ENCODE measurements at places on chromosomes 11 and 22.

- DNase-seq: no peak
Measured at GRCh38 chr11:6200975-6201374, 2.0 kb downstream of the OR52W1 start.

DNA sequence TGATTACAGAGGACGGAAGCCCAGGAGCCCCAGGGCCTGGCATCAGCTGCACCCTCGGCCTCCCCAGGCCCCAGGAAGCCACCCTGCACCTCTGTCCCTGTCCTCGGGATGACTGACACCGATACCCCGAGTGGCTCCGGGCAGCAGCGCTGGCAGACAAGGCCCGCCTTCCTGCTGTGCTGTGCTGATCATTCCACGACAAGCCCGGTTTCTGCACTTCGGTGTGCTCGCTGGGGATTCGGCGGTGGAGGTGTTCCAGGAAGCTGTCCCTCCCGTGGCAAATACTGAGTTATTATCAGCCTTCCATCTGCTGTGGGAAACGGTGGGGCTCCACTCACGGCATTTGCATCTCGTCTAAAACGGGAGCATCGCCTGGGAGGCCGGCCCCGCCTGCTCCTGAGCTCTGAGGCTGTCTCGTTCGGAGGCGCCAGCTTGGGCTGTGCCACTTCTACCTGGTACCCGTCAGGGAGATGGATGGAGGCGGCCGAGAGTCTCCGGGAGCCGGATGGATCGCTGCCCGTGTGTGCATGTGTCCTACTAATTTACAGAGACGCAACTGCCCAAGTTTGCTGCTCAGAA is 506.1 kb downstream of the BRD1 start:
- no peak for DNase-seq

GRCh38 chr11:132772703-132773545 is 759.4 kb downstream of the OPCML start:
- no peak for DNase-seq

DNA sequence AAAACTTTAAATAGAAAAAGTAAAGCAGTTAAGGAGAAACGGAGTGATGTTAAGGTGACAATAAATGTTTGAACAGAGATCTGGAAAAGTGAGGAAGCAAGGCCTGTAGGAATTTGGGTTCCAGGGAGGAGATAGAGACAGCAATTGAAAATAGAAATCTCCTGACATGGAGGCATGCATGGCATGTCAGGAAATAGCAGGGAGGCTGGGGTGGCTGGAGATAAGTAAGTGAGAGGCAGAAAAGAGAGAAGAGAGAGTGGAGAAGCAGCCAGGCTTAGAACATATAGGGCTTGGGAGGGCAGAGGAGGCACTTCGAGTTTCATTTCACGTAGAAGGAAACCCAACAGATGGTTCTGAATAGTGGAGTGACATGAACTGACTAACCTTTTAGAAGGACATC is 185.5 kb downstream of the LRRC4C start:
- no peak for DNase-seq

- no peak for DNase-seq
Measured at GRCh38 chr11:68727783-68728182, 23.5 kb downstream of the TESMIN start.

- DNase-seq: no peak
Measured at GRCh38 chr11:112649856-112650255, 311.4 kb upstream of the NCAM1 start.

- peak; percentile 2 for DNase-seq
Measured at GRCh38 chr11:73521621-73522020, 76.3 kb downstream of the FAM168A start.

DNA sequence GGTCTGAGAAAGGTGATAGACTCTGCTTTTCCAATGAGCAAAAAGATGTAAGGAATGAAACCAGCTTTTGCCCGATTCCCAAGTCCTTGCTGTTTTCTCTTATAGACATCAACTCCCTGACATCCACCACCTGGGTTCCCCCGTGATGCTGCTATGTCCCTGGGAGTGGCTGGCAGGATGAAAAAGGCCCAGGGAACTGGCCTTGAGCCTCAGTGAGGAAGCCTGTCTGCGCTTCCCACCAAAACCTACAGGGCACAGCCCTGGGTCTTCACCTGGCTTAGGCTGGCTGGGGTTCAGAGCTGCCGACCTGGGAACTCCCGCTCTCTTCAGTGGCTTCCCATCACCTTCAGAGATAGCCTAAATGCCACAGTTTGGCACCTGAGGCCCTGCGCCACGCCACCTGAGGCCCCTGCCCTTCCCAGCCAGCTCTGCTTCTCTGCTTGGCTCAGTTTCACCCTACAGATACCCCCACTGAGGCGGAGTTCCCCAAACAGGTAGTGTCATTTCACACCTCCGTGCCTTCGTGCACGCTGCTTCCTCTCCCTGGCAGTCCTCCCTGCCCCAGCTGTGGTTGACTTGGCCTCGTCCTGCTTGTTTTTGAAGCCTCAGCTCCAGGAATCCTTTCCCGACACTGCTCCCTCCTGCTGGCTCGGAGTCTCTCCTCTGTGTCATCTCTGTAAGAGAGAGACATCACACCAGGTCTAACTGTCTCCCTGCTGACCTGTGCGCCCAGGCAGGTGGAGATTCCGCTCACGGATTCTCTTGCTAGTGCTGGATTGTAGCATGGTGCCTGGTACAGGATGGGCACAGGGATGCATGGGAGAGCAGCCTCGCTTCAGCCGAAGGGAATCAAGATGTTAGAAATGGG is 10.7 kb downstream of the SLC37A2 start:
- DNase-seq: no peak

- no peak for DNase-seq
Measured at GRCh38 chr11:68014157-68014946, 4.2 kb downstream of the ALDH3B1 start.

GRCh38 chr11:27087432-27087831 is 46.8 kb downstream of the BBOX1 start:
- no peak for DNase-seq

DNA sequence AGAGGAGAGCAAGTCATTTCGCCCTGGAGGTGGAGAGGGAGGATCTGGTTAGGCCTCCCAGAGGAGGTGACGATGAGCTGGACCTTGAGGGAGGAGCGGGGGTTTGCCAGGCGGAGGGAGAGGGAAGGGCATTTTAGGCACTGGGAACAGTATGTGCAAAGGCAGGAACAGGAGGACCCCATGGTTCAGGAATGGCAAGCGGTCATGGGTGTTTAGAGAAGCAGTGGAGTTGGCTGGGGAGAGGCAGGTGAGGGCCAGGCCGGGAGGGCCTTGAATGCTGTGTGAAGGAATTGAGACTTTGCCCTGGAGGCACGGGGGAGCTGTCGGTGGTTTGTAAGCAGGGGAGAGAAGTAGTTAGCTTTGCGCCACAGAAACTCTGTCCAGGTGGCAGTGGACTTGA is 10.3 kb downstream of the PRDM11 start:
- DNase-seq: no peak

DNA sequence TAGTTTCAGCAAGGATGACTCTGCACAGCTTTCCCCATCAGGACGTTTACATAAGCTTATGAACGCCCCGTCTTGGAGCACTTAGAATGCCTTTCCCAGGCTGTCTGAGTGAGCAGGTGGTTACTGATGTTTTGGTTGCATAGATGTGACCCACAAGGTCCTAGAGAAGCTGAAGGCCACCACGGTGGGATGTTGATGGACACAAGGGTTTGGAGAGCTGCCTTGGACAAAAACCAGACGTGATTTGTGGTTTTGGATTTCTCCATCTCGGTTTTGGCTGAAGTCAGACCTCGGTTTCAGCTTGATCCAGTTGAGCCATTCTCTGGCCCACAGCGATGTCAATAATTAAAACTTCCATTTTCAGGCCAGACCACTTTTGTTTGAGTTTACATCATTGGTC is 151.9 kb downstream of the LDLRAD3 start:
- no peak for DNase-seq

- DNase-seq: no peak
Measured at GRCh38 chr22:28442264-28442710, 237.4 kb downstream of the TTC28 start.

DNA sequence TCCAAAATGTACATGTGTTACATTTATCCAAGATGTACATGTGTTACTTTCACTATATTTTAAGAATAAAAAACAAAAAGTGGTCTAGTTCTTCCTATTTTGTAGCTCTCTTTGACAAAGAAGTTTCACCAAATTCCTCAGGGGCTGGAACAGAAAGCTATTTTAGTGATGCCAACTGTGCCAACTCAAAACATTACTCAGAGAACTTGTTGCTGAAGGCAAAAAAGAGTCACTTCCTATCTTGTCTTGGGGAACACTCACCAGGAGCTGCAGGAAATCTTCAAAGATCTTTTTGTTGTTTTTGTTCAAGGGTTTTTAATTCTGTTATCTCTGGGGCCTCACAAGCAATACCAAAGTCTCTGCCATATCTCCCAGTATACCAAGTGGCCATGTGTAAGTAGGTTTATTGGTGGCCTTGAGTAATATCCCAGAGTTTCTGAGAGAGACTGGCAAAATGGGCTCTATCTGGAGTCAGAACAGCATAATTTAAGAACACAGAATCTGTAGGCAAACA is 13.6 kb upstream of the EED start:
- no peak for DNase-seq

- DNase-seq: no peak
Measured at GRCh38 chr11:64592656-64593055, 1.6 kb downstream of the SLC22A12 start.

- no peak for DNase-seq
Measured at GRCh38 chr11:569158-569885, 6.9 kb upstream of the PHRF1 start.

DNA sequence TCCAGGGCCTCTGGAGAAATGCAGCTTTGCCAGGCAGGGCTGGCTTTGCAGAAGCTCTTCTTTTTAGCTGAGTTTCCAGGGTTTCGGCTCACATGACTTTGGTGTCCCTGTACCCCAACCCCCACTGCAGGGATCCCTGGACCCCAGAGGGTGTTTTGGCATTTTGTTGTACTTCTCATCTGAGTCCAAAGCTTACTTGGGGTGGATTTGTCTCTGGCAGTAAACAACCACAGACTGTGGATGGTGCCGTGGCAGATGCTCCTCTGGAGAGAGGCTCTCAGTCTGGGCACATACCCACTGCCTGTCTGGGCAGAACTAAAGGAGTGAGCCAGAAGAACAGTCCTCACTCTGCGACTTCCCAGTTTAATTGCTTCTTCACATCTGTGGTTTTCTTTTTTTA is 49.6 kb downstream of the COMMD9 start:
- DNase-seq: no peak

- no peak for DNase-seq
Measured at GRCh38 chr11:126112547-126112946, 49.9 kb upstream of the CDON start.

DNA sequence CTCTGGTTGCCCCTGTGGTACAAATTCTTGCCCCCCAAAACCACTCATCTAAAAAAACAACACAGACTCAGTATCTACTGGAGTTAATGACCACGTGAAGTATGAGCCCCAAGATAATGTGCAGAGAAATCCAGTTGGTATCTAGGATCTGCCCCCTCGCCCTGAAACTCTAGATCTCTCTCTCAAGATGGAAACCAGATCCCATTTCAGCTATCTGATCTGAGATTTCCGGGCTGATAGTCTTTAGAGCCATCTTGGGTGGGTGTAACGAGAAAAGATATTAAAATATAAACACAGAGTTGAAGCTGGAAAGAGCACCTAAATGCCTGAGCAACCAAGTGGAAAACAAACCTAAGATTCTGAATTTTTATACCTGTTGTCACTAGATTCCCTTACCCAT is 14.0 kb upstream of the VWCE start:
- no peak for DNase-seq

- DNase-seq: peak; percentile 85
Measured at GRCh38 chr11:128764424-128765095, 70.7 kb downstream of the FLI1 start.

GRCh38 chr11:92225125-92225567 is 528 bp downstream of the FAT3 start:
- DNase-seq: peak; percentile 61

DNA sequence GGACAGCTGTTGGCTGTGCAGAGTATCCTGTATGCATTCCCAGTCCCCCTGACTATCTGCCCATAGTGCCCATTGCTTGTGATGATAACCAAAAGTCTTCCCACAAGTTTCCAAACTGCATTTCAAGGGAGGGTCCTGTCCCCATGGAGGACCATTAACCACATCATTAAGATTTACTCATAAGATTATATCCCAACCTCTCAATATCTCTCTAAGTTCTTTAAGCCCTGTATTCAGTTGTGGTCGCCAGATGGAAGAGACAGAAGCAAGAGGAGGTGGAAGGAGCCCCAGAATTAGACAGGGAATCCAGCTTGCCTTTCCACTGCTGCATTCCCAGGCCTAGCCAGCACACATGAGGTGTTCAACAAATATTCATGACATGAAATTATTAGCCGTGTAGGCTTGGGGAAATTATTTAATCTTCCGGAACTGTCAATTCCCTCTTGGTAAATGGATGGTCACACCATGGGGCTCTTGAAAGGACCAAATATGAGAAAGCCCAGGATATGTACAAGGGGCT is 42.6 kb upstream of the TIMP3 start:
- DNase-seq: no peak

GRCh38 chr11:1896923-1897322 is 5.2 kb upstream of the PRR33 start:
- DNase-seq: no peak

DNA sequence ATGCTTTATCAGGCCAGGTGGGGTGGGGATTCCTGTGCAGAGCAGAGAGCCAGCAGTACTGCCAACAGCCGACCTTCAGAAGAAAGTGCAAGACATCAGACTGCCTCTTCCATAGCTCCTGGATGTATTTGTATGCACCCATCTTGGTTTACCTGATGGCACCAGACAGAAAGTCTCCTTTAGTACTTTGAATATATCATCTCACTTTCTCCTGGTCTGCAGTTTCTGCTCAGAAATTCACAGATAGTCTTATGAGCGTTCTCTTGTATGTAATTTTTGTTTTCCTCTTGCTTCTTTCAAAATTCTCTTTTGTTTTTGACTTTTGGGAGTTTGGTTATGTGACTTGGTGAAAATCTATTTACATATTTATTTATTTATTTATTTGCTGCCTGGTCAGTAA is 446.4 kb upstream of the CADM1 start:
- DNase-seq: no peak

GRCh38 chr22:45398214-45398613 is 15.2 kb downstream of the SMC1B start:
- no peak for DNase-seq

- DNase-seq: no peak
Measured at GRCh38 chr11:134560066-134560465, 148.0 kb upstream of the B3GAT1 start.

GRCh38 chr11:20450829-20451228 is 63.3 kb downstream of the PRMT3 start:
- DNase-seq: no peak

- DNase-seq: peak; percentile 20
Measured at GRCh38 chr22:26642465-26643417, 14.6 kb upstream of the MIAT start.

All from NCI-H345 (cell line).